ENCODE measurements at places on chromosomes 2 and 18.
A peak's percentile ranks its signal among the peaks of the same experiment; 100 is the strongest.

DNA sequence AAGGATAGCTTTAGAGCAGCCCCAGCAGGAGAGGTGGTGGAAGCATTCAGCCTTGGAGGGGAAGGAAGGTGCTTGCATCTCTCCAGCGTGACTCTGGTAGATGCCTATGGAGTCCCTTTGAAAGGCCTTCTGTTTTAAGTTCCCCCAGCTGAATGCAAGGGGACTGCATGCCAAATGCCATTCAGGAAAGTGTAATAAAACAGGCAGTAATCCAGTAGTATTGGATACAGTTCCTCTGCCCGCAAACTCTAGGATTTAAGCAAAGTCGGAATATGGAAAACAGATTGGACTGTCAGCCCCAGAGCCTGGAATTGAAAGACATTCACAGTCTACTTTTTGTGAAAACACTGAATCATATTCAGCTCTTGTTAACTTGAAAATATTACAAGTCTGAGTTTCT lies 125.2 kb upstream of the GAREM1 start:
- DNase-seq, result no peak

- DNase-seq, result no peak
Observed at GRCh38 chr2:14563324-14563723, 69.2 kb upstream of the LRATD1 start.

GRCh38 chr2:165633431-165633830 lies 160.6 kb downstream of the GALNT3 start:
- no peak for DNase-seq

DNA sequence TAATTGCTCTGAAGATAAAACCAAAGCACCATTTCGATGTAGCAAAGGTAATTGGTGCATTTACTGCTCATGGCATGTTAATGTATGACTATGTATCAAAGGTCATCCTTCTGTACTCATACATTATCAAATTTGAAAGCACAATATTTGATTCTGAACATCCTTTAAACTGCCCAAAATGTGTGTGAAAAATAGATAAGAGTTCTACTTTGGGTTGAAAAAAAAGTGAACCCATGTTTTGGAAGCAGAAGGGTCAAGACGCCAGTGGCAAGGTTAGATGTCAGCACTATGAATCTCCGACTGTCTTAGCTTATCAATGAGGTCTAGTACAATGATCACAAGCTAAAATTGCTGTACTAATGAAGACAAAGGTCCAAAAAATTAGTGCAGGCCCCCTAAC lies 83.1 kb downstream of the LNPK start:
- no peak for DNase-seq

GRCh38 chr2:101811226-101812015 lies 113.9 kb downstream of the MAP4K4 start:
- no peak for DNase-seq

- DNase-seq, result no peak
Observed at GRCh38 chr2:130785466-130786055, 30.2 kb downstream of the AMER3 start.

DNA sequence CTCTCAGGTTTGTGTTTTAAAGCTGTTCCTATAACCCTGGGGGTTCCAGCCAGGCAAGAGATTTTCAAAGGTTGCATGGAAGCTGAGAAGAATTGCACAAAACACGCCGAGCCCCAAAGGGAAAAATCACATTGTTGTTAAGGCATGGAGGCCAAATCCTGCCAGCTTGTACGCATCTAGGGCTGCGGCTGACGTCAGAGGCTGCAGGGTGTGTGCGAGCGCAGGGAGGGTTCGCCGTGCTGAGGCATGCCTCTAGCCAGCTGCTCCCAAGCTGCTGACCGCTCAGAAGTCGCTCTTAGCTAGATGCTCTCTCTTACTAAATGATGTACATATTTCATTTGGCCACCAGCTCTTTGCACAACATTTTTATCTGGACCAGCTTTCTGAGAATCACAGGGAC lies 191.8 kb downstream of the LPIN1 start:
- DNase-seq, result peak; percentile 29

- no peak for DNase-seq
Observed at GRCh38 chr2:529424-529823, 147.8 kb downstream of the TMEM18 start.

DNA sequence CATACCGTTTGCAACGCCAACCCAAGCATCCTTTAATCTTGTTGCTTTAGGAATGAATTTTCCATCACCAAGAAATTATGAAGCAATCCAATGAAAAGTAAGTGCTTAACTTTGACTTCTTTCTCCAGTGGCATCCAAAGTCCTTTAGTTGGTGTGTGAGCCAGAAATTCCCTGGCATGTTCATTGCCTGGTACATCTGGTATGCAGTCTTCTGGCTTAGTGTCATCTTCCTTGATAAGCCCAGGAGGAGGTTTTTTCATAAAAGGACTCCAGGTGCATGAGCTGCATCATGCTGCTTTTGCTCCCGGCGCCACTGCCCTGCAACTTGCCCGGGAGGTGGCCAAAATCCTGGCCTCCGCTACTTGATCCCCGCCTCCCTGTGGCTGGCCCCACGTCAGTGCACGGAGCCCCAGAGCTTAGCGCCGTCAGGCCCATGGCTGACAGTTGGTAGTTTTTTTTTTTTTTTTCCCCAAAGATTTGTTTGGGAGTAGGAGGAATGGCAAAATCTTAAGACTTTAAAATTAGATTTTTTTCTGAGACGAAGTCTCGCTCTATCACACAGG lies 58.7 kb downstream of the PUM2 start:
- DNase-seq, result no peak

- no peak for DNase-seq
Observed at GRCh38 chr2:12127638-12128037, 381.2 kb downstream of the LPIN1 start.

GRCh38 chr18:61998335-61998734 lies 105.5 kb upstream of the RNF152 start:
- no peak for DNase-seq

- DNase-seq, result no peak
Observed at GRCh38 chr2:205367331-205367935, 314.9 kb upstream of the NRP2 start.

GRCh38 chr18:76480913-76481312 lies 14.1 kb downstream of the ZNF516 start:
- DNase-seq, result no peak

- no peak for DNase-seq
Observed at GRCh38 chr2:233926806-233927205, 9.6 kb downstream of the TRPM8 start.

- DNase-seq, result no peak
Observed at GRCh38 chr2:128440666-128441340, 122.1 kb upstream of the HS6ST1 start.

GRCh38 chr2:69499242-69499641 lies 62.0 kb upstream of the NFU1 start:
- no peak for DNase-seq

- DNase-seq, result no peak
Observed at GRCh38 chr2:170524828-170525565, 190.1 kb upstream of the SP5 start.

All from muscle of back (tissue), 13 donors.